Hair follicle dermal papilla cell (primary cell): ENCODE measurements at places on chromosomes 11 and 22. TPM values are rescaled to one million over a fixed set of nuclear protein-coding genes. Genes with fewer than 3 reads are reported as not detected.

The ISX gene
- total RNA-seq: not detected in 2 replicates

The TNKS1BP1 gene
- 189 and 200 TPM in 2 replicates for total RNA-seq

The GPHA2 gene
- total RNA-seq: not detected in 2 replicates

The FGF19 gene
- not detected in 2 replicates for total RNA-seq

The DDI1 gene
- under 0.01 and 0.12 TPM in 2 replicates for total RNA-seq

The SLC29A2 gene
- 0.24 and 0.81 TPM in 2 replicates for total RNA-seq

The MIOX gene
- total RNA-seq: not detected in 2 replicates

The HTR3B gene
- not detected in 2 replicates for total RNA-seq

The PRR33 gene
- not detected in 2 replicates for total RNA-seq

The DEUP1 gene
- total RNA-seq: under 0.01 TPM in 1 of 2 replicates, not detected in the other

The TMEM151A gene
- 0.16 and 0.24 TPM in 2 replicates for total RNA-seq

The NXPE4 gene
- not detected in 2 replicates for total RNA-seq

The NXPE1 gene
- not detected in 2 replicates for total RNA-seq

The OR5F1 gene
- total RNA-seq: not detected in 2 replicates

The SCT gene
- total RNA-seq: not detected in 2 replicates

The OR52I2 gene
- not detected in 2 replicates for total RNA-seq
